ENCODE measurements at places on chromosomes 7 and 10.

DNA sequence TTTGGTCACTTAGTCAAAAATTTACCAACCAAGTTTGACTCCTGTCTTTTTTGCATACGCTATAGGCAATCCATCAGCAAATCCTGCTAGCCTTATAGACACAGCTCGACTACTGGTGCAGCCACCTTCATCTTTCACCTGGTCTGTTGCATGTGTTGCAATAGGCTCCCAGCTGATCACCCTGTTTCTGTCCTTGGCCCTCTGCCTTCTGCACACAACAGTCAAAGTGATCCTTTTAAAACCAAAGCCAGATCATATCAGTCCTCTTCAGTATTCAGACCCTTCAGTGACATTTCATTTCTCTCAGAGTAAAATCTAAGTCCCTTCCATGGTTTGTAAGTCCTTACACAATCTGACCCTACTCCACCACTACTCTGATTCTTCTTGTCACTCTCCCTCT, 10.9 kb upstream of the CDK6 start:
- no peak for DNase-seq

DNA sequence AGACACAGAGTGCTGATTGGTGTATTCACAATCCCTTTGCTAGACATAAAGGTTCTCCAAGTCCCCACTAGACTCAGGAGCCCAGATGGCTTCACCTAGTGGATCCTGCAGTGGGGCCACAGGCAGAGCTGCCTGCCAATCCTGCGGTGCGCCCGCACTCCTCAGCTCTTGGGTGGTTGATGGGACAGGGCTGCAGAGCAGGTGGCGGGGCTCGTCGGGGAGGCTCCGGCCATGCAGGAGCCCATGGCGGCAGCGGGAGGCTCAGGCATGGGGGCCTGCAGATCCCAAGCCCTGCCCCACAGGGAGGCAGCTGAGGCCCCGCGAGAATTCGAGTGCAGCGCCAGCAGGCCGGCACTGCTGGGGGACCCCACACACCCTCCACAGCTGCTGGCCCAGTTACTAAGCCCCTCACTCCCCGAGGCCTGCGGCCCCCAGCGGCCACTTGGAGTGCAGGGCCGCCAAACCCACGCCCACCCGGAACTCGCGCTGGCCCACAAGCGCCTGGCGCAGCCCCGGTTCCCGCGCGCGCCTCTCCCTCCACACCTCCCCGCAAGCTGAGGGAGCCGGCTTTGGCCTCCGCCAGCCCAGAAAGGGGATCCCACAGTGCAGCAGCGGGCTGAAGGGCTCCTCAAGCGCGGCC, 7.7 kb upstream of the BET1 start:
- no peak for DNase-seq

DNA sequence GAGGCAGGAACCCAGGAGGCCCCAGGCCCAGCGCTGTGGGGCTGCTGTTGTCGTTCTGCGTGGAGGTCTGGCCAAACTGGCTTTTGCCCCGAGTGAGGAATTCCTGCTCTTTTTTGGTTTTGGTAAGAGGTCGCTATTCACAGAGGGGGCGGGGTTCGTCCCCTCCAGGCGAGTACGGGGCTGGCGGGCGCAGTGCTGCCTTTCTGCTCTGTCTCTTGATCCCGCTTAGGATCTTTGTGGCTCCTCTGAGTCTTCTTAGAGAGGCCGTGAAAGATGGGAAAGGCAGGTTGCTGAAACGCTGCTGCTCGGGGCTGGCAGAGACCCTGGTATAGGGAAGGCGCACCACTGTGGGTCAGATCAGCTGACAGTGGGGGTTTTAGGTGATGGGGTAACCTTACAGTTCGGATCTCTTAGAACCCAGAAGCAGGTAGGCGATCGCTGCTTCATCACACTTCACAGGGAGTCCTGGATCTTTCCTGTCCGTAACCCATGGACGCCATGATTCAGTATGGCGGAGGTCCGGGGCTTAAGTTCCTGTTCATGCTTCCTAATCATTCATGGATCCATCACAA, 136.7 kb downstream of the KIF20B start:
- DNase-seq = no peak

- DNase-seq = no peak
These were observed 202.7 kb downstream of the PARD3 start for GRCh38 chr10:34612446-34612845.

- no peak for DNase-seq
These were observed 17.6 kb upstream of the CRHR2 start for GRCh38 chr7:30699706-30700495.

DNA sequence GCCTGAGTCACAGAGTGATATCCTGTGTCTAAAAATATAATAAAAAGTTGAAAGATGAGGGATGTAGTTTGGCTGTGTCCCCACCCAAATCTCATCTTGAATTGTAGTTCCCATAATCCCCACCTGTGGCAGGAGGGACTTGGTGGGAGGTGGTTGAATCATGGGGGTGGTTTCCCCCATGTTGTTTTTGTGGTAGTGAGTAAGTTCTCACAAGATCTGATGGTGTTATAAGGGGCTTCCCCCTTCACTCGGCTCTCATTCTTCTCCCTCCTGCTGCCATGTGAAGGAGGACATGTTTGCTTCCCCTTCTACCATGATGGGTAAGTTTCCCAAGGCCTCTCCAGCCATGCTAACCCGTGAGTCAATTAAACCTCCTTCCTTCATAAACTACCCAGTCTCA, 25.1 kb upstream of the UBE3C start:
- DNase-seq = no peak

- DNase-seq = no peak
These were observed 45.9 kb upstream of the PRKG1 start for GRCh38 chr10:51028420-51028819.

GRCh38 chr10:43024942-43025700, 51.7 kb upstream of the RET start:
- DNase-seq = no peak

DNA sequence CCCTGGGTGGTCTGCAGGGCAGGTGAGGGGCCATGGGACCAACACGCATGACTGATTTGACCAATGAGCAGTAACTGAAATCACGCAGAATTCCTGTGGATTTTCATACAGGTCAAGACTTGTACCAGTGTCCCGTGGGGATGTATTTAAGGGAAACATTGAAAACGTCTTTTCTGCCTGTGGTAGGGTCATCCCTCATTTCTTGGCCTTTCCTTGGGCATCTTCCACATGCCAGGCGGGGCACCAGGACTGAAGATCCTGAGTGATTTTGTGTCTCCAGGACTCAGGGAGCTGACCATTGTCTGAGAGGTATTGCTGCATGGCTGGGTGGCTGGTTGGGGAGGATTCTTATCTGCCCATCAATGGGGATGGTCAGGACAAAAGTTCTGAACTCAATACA, 289.0 kb downstream of the GLRX3 start:
- no peak for DNase-seq

GRCh38 chr10:78712147-78712546, 356.6 kb upstream of the ZMIZ1 start:
- DNase-seq = no peak

DNA sequence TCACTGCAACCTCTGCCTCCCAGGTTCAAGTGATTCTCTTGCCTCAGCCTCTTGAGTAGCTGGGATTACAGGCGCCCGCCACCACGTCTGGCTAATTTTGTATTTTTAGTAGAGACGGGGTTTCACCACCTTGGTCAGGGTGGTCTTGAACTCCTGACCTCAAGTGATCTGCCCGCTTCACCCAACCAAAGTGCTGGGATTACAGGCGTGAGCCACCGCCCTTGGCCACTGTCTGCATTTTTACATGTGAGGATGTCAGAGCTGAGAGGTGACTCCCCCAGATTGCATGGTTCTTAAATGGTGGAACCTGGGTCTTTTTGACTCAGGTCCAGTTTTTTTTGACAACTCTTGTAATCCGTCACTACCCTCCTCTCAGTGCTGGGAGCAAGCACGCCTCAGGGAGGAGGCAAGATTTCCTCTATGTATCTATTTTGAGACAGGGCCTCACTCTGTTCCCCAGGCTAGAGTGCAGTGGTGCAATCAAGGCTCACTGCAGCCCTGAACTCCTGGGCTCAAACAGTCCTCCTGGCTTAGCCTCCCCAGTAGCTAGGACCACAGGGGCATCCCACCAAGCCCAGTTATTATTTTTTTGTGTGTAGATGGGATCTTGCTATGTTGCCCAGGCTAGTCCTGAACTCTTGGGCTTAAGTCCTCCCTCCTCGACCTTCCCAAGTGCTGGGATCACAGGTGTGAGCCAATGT, 1.2 kb upstream of the SRRT start:
- DNase-seq = no peak

GRCh38 chr10:97376413-97376812, 24.7 kb downstream of the RRP12 start:
- DNase-seq = no peak

DNA sequence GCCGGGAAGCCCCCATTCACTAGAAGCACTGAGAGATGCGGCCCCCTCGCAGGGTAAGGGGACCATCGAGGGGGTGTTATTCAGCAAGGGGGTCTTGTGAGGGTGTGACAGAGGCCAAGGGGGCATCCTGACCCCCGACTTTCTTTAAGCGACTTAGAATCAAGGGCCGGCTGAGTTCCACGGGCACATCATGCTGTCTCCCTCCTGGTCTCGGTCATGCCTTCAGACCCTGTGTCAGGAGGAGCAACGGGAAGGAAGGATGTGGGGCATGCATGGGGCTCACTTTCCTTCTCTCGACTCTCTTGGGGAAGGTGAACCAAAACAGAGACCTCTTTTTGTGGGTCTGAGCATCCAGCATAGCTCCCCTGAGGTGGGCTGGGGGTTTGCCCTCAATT, 2.5 kb downstream of the ACSL5 start:
- DNase-seq = no peak

DNA sequence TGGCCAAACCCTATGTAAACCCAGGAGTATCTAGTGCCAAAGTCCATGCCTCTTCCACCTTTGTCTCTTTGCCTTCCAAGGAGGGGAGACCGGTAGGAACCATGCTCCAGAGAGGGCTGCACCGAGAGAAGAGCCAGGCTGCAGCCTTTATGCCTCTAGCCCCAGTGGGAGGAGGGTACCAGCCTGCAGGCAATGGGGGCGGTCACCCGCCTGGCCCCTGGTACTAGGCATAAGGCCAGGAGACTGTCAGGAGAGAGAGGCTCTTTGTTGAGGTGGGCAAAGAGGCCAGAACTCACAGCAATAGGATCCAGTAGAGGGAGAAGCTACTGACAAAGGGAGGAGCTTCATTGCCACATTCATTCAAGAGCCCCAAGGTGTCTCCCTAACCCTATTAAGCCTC, 146.6 kb upstream of the PDE1C start:
- DNase-seq = no peak

- DNase-seq = no peak
These were observed 29.8 kb downstream of the RTKN2 start for GRCh38 chr10:62238880-62239279.

DNA sequence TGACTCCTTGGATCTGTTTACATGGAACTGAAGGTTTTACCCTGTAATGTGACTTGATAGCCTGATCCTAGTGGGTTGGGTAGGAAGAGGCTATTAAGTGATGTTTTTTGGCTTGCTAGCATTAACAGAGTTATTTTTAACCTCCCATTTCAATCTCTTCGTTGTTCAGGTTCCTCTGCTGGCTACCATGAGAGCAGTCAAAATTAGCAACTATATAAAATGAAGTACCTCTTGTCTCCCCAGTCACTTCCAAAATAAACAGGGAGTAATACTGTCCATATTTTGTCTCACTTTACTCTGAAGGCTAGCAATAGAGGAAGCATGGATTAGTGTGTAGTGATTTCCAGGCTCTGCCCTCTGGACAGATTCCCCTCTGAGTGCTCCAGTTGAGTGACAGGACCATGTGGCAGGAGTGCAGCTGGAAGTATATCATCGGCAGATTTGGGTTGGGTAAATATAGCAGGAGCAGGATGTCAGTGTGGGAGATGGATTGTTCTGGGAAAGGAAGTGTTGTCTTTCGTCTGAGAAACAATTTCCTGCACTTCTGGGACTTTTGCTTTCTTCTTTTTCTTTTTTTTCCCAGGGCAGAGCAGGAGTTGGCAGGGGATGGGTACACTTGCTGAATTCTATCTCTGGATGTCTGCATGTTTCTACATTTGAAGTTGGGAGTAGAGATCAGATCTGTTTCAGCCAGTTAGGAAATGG, 35.2 kb downstream of the GBF1 start:
- no peak for DNase-seq

GRCh38 chr7:22697876-22698606, 29.0 kb upstream of the IL6 start:
- no peak for DNase-seq

- no peak for DNase-seq
These were observed 6.6 kb upstream of the DEPP1 start for GRCh38 chr10:44985175-44985681.

GRCh38 chr10:30151581-30152389, 92.4 kb upstream of the JCAD start:
- DNase-seq = no peak

DNA sequence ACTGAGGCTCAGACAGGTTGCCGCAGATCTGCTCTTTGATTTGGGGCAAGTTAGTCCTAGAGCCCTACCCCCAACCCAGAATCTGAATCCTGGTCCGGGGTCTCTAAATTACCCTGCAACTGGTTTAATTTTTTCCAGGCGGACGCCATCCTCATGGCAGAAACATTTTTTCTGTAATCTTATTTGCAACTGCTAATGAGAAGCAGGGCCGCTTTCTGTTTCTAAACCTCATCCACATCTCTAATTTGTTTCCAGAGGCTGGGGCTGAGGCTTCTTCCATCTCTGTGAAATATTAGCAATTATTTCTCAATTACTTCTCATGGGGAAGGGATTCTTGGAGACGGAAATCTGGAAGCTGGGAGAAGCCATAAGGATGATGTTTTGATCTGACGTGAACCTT, 261.6 kb downstream of the RPS24 start:
- no peak for DNase-seq

DNA sequence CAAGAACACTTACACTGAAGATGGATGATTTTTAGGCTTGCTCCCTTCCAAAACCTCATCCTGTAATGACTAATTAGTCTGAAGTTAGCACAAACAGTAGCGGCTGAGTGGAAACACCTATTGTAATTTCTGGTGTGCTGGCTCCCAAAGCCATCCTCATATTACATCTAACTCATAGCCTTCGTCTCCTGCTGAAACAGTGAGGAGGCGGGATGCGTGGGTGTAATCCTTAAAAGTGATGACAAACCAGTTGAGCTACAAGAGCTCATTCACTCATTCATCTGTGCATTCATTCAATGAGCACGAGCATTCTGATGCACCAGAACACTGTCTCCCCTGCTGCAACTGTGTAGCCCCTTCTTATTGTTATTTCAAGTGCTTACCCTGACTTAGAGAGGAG, 235.3 kb downstream of the CALN1 start:
- no peak for DNase-seq

GRCh38 chr10:95496951-95497350, 64.2 kb downstream of the SORBS1 start:
- DNase-seq = no peak

DNA sequence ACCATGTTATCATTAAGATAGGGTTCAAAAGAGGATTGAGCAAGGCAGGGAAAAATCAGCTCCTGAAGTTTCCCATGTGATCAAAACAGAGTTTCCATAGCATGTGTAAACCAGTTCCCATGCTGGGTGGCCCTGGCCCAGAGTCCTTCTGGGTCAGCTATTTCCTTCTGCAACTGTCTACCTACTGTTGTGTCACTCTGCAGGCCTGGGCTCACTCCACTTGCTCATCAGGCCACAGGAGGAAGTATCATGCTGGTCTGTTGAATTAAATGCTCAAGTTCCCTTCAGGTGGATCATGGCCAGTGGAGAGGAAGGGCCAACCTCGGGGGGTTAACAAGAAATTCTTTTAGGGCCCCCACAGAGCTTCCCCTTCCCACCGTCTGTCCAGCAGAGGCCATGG, 104.7 kb downstream of the GFRA1 start:
- no peak for DNase-seq
